ENCODE measurements at places on chromosomes 7 and 10.
A peak's percentile ranks its signal among the peaks of the same experiment; 100 is the strongest.

DNA sequence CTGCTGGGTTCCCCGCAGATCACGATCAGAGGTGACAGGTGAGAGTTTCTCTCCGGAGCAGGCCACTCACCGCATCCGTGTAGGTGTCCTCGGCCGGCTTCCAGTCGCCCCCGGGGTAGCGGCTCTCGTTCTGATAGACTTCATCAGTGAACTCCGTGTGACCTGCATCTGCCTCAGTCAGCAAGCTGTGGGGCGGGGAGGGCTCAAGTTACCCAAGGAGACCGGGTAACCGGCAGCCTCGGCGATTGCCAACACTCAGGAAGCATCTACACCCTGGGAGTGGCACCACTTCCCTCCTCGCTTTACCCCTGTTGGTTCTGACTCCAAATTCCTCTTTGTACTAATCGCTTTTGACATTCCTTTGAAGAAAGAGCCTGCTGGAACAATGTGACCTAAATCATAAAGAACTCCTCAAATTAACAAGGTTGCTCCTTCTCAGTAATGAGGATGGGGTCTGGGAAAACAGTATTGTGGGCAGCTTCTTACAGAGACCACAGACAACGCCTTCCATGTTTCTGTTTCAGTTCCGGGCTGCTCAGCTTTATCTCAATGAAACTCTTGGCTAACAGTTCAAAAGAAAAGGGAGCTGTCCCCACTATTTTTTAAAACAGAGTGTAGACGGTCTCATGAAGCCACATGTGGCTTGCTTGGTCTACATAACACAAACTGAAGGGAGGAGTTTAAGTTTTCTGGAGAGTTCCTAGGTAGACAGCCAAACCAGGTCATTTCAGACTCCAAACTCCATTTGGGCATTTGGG is 118.1 kb downstream of the MYOF start:
- no peak for DNase-seq

- no peak for DNase-seq
Observed at GRCh38 chr7:69218576-69218975, 379.7 kb upstream of the AUTS2 start.

- no peak for DNase-seq
Observed at GRCh38 chr7:129053938-129054437, 923 bp downstream of the TNPO3 start.

DNA sequence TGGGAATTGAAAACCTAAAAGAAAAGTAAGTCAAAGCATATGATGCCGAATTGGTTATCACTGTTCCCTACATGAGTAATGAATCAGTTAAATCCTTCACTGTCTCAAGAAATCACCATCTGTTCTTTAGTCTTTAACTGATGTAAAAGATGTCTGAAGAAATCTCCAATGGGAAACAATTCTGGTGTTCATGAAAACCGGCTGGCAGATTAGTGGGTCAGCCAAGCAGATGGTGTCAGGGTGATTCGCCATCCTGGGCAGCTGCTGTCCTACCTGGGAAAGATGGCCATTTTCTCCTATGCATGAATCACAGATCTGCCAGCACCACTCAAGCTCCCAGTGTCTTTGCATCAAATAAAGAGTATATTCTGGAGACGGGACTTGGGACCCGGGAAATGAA is 925.2 kb upstream of the GHITM start:
- no peak for DNase-seq

- DNase-seq: no peak
Observed at GRCh38 chr10:69456880-69457693, 5.8 kb downstream of the TSPAN15 start.

DNA sequence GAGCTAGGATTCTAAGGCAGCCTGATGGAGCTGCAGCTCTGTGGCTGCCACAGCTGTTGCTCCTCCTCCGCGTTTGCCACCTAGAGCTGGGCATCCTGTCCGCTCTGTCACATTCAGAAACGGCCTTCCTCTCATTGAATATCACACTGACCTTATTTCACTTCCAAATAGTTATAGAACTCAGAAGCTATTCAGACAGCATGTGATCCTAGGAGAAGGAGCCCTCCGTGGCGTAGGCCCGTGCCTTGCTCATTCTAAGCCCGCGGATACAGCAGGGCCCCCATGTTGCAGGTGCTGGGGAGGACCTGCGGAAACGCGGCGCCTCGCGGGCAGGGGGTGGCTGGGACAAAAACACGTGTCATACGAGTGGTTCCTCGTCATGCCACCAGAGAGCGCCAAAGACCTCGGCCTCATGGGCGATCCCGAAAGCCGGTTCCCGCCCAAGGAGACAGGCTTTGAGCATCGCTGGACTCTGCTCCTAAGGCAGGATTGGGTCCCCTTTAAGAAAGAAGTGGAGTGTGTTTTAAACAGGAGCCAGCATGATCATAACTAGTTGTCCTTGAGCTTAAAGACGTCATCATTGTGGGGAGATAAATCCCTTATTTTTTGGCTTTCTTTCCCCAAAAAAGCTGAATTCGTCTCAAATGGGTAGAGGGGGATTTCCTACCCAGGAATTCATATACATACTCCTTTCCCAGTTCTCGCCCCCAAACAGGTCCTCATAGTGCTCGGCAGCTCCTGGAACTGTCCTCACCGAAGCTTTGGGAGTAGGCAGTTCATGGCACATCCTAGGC is 17.9 kb upstream of the FIGNL1 start:
- no peak for DNase-seq

- DNase-seq: no peak
Observed at GRCh38 chr7:43565786-43566185, 17.1 kb upstream of the STK17A start.

- DNase-seq: no peak
Observed at GRCh38 chr7:94296881-94297280, 97.8 kb upstream of the COL1A2 start.

- DNase-seq: peak; percentile 62
Observed at GRCh38 chr7:125279961-125280360, 350.3 kb upstream of the POT1 start.

GRCh38 chr7:1220977-1221745 is 11.5 kb upstream of the UNCX start:
- no peak for DNase-seq

- no peak for DNase-seq
Observed at GRCh38 chr7:11294218-11294617, 320.5 kb downstream of the PHF14 start.

GRCh38 chr7:27442455-27442854 is 199.9 kb downstream of the EVX1 start:
- no peak for DNase-seq

DNA sequence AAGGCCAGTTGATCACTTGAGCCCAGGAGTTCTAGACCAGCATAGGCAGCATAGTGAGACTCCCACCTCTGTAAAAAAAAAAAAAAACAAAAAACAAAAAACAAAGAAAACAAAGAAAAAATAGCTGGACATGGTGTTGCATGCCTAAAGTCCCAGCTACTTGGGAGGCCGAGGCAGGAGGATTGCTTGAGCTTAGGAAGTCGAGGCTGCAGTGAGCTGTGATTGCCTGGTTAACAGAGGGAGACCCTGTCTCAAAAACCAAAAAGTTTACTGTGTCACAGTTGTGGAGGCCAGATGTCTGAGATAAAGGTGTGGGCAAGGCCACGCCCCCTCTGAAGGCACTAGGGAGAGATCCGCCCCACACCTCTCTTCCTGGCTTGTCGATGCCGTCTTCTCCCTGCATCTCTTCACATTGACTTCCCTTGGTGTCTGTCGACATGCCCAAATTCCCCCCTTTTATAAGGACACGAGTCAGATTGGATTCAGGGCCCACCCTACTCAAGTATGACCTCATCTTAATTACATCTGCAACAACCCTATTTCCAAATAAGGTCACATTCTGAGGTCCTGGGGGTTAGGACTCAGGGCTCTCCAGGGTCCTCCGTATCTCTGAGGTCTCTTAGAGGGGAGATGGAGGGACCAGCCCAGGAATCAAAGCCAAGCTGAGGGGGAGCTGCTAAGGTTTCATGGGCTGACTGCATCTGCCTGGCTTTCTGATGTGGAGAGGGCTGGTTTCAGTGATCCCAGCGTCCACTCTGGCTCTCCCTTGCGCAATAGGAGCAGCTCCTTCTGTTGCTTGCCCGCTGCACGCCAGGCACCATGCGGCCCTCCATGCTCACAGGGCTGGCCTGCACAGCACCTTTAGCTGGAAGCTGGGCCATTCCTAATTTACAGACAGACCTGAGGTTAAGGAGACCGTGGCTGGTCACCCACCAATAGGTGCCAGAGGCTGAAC is 23.1 kb downstream of the AGAP3 start:
- DNase-seq: no peak

- no peak for DNase-seq
Observed at GRCh38 chr7:33873518-33873917, 31.8 kb upstream of the BMPER start.

GRCh38 chr7:50565977-50566376 is 772 bp upstream of the DDC start:
- DNase-seq: no peak

DNA sequence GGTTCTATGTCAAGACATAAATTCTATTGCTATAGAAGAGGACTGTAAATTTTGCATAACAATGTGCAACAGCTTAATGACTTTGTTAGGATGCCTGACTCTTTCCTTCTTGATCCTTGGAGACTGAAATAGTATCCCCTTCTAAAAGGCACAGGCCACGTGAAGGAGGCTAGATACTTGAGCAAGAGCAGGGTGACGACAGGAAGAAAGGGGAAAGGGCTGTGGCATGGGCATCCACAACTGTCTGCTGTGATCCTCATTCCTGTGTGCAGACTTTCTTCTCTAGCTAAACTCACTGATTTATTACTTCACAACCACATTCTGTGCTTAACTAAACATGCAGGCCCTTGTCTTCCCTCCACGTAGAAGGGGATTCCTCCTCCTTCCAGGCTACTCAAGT is 1111.8 kb upstream of the C7orf33 start:
- DNase-seq: no peak

GRCh38 chr10:83108565-83109333 is 1030.6 kb upstream of the GHITM start:
- DNase-seq: no peak

DNA sequence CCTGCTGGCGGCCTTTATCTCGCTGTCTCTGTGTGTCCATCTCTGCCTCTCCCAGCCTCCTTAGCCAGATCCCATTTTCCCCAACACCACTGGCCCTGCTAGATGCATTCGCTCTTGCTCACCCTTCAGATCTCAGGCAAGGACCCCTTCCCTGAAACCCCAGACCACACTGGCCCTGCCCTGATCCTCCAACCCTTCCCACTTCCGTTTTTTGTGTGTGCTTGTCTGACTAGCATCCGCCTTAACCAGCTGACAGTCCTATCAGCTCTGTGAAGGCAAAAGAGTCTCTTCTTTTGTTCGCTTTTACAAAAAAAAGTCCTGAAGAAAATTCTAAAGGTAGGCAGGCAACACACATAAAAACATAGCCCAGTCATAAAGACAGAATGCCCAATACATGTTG is 28.7 kb downstream of the CHST15 start:
- no peak for DNase-seq

DNA sequence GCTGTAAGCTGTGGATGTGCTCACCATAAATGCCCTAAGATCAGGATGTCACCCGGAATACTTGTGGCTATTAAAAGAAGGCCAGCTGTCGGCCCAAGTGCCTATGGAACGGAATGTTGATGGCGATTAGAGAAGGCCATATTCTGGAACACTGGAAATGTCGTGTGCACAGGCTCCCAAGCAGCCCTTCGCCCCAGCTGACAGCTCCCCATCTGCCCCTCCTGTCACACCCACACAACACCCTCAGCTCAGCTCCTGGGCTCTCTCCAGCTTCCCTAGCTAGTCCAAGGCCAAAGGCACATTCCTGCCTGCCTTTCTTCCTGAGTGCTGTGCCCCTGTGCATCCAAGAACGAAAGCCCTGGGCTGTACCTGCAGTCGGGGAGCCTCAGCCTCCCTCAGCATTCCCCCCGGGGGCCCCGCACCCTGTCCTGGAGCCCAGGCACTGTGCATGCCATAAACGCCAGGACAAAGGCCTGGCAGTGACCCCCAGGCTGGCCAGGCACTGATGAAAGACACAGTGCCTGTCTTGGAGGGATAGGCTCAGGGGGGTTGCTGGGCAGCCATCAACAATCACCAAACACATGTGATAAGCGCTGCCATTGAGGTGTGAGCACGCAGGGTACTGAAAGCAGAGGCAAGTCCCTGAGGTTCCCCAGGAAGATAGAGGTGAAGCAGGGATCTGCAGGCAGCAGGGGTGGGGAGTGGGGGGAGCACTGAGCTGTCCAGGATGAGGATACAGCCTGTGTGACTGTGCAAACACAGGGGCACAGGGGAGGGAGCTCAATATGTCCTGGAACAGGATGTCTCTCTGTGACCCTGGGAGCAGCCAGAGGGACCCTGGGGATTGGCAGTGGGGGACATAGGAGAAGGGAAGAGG is 3.7 kb upstream of the LDB3 start:
- DNase-seq: no peak

DNA sequence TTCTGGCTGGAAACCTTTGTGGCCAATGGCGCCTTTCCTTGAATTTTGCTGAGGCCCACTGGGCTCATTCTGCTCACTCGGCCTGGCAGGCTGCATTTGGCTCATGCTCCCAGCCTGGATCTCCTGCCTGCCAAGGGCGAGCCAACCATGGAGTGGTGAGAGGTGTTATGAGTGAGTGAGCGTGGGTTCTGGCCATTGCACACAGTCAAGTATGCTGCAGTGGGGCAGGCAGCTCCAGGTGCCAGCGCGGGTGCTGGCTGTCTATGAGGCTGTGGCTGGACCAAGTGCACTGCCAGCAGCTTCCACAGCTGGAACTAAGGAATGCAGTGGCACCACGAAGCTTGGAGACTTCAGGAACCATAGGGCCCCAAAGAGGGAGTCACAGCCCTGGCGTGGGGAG is 42.2 kb upstream of the TUBB8 start:
- no peak for DNase-seq

DNA sequence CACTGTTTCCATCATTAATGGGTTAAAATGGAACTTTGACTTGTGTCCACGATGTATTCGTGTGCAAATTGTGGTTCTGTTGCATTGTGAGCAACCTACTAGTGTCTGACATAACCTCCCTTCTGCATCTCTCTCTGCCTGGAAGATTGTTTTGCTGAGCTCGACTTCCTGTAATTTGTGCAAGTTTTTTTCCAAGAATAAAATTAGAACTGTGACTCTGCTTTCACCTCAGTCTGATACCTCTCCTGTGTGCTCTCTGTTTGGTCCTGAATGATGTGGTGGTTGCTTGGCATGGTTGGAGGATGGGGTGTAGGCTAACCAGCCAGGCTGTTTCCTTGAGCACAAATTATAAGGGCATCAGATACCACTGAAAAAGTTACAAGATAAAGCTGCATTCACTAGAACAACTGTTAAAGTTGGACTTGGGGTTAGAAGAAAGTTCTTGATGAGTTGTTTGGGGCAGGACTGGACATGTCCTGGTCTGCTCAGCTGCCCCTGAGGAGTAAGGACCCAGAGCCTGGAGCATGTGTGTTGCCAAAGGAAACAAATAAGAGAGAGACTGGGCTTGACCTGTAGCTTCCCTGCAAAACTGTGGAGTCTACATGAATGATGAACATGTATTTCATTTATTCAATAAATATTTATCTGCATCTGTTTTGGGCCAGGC is 1.9 kb upstream of the VOPP1 start:
- DNase-seq: no peak

- no peak for DNase-seq
Observed at GRCh38 chr7:21357151-21358097, 70.5 kb upstream of the SP4 start.

- no peak for DNase-seq
Observed at GRCh38 chr10:80493522-80494051, 39.5 kb downstream of the TSPAN14 start.

Measured in NCI-H1105 treated with DMSO at 0.1 percent for 48 hours (cell line).